ENCODE measurements at places on chromosomes 3 and 15. TPM values are rescaled to one million over a fixed set of nuclear protein-coding genes. Genes with fewer than 3 reads are reported as not detected.

DNA sequence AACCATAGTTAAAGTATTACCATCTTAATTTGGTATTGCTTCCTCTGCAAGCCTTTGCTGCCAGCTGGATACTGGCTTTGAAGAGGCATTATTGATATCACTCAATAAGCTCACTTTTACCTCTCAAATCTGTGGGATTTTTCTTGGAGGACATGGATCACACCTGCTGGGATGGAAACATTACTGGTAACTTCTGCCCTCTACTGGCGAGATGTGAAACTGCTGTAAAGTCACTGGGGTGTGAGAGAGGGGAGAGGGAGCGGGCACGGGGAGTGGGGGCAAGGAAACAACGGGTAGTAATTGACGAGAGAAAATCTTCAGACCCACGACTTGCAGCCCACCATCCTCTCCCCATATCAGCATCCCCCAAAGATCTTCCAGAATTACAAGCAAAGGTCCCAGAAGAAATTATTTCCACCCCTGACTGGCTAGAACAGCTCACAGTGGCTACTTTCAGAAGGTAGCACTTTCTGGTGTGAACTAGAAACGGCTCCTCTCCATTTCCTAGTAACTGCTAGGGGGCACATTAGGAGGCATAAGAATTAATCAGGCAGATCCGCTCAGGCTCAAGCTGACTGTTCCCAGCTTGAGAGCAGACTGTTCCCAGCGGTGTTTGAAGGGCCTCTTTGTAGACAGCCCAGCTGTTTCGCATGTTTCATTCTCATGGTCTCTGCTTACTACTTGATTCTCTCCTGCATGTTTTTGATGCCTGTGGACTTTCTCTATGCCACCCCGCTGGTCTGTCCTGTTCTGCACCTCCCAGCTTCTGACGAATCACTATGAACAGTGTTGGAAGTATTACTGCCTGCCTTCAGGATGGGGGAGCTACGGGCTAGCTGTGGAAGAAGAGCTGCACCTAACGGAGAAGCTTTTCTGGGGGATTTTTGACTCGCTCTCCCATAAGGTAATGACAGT is 230.4 kb upstream of the CHRM5 start:
- DNase-seq: peak; percentile 34

DNA sequence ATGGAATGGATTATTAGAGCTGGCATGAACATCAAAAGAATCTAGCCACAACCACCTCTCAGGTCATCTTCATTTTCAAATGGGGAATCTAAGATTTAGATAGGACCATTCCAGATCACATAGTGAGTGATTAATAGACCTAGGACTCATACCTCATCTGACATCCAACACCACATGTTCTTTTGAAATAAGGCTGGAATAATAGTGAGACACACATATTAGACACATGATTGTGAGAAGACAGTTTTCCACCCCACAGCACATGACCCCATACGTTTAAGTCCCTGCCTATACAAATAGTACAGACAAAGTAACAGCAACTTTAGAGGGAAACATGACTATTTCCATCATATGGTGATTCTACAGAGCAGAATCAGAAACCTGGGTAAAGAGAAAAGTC is 344.7 kb upstream of the TPRG1 start:
- DNase-seq: no peak

DNA sequence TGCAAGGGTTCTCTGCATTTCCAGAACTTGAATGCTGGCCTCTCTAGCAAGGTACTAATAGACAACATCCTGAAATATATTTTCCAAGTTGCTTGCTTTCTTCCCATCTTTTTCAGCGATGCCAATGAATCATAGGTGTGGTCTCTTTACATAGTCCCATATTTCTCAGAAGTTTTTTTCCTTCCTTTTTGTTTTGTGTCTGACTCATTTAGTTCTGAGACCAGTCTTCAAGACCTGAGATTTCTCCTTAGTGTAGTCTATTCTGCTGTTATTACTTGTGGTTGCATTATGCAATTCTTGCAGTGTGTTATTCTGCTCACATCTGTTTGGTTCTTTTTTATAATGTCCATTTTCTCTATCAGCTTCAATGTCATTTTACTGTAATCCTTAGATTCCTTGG is 1265.0 kb upstream of the ALCAM start:
- no peak for DNase-seq

The CCRL2 gene
- 9.1 TPM for total RNA-seq

DNA sequence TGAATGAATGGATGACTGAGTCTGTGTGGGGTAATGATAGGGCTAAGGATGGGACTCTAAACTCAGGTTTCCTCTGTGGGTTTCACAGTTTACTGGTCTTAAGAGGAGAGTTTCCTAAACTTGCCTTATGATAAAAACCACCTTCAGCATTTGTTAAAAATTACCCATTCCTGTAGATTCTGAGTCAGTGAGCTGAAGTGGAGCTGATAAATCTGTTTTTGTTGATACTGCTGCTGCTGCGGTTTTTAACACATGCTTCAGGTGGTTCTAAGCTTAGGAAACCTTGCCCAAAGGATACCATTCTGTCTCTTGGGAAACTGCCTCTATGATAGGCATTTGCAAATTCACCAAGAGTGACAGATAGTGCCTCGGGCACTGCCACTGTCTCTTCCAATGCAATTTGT is 52.6 kb downstream of the MECOM start:
- DNase-seq: no peak

The GOLGA8R gene
- 5.8 TPM for total RNA-seq

DNA sequence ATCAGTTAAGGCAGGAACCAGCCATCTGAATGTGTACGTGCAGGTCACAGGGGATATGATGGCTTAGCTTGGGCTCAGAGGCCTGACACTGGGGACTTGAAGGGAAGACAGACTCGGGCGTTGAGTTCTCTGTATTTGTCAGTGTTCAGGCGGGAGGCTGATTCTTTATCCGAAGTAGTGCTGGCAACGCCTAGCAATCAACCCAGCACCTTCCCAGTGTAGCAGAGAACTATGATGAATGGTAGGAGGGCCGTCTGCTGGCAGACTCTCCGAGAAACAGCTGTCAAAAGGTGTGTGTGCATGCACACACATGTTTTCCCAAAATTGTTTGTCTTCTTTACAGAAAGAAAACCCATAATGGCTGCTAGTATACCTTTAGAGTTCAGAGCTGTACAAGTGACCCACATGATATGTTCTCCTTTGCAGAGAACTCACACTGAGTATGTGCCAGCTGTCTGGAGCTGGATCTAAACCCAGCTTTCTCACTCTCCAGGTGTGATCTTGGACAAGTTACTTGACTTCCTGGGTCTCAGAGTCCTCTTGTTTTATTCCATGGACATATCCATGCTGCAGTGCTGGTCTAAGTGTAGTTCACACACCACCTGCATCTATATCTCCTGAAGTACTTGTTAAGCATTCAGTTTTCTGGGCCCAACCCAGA is 74.5 kb upstream of the LARS2 start:
- DNase-seq: no peak

- DNase-seq: no peak
Observed at GRCh38 chr3:52771702-52772101, 962 bp upstream of the NEK4 start.

- no peak for DNase-seq
Observed at GRCh38 chr3:97772926-97773325, 8.4 kb downstream of the ARL6 start.

DNA sequence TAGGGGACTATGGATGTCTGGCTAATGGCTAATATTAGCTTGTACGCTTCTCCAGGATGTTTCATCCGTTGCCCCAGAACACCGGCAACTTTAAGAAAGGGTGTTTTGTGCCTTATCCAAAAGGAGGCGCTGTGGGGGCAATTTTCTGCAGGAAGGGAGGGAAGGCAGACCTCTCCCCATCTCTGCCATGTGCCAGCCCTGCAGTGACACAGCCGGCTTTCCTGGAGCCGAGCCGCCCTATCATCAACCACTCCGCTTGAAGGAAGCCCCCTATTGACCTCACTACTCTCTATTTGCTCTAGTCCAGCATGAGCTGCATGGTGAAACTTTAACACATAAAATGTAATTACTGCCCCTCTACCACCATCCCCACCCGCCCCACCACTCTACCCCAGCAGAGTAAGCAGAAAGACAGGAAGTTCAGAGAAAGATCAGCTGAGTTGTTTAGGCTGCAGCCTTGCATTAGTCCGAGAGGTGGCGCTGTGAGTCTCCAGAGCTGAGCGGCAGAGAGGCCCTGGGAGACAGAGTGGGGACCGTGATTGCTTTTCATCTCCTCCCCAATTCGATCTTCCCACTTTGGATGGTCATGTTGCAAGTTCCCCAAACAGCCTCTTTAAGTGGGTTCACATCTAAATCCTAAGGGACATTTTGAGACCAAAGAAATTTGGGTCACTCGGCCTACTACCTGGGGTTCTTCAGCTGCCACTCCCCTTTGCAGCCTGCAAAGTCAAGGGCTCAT is 24.5 kb upstream of the RAD18 start:
- DNase-seq: peak; percentile 67

GRCh38 chr3:186096290-186096689 is 12.6 kb downstream of the ETV5 start:
- DNase-seq: no peak

The UBAP1L gene
- 5.6 TPM for total RNA-seq

- DNase-seq: no peak
Observed at GRCh38 chr15:62644889-62645742, 397.4 kb upstream of the TPM1 start.

The GOLGA8G gene
- not detected for total RNA-seq

GRCh38 chr3:189684317-189684716 is 53.1 kb downstream of the TP63 start:
- DNase-seq: no peak

- DNase-seq: no peak
Observed at GRCh38 chr3:179067291-179067690, 4.3 kb downstream of the ZMAT3 start.

All from mucosa of gallbladder (tissue), 1 donor.